Vagina (tissue), 2 donors: ENCODE measurements at places on chromosomes 1 and 21. TPM values are rescaled to one million over a fixed set of nuclear protein-coding genes. Genes with fewer than 3 reads are reported as not detected.

GRCh38 chr1:101992821-101993575 lies 3.7 kb downstream of the OLFM3 start:
- H3K27me3 ChIP-seq, result no peaks in the 10 kb centered on the region
- no peaks in the 10 kb centered on the region for H3K36me3 ChIP-seq
- no peaks in the 10 kb centered on the region for H3K4me1 ChIP-seq
- H3K27ac ChIP-seq, result no peak overlapping the region

- no peaks in the 10 kb centered on the region for H3K4me1 ChIP-seq
- H3K36me3 ChIP-seq, result no peaks in the 10 kb centered on the region
- H3K27ac ChIP-seq, result no peak overlapping the region
- no peak for DNase-seq
Observed at GRCh38 chr21:42761776-42762335, 108.4 kb downstream of the PDE9A start.

DNA sequence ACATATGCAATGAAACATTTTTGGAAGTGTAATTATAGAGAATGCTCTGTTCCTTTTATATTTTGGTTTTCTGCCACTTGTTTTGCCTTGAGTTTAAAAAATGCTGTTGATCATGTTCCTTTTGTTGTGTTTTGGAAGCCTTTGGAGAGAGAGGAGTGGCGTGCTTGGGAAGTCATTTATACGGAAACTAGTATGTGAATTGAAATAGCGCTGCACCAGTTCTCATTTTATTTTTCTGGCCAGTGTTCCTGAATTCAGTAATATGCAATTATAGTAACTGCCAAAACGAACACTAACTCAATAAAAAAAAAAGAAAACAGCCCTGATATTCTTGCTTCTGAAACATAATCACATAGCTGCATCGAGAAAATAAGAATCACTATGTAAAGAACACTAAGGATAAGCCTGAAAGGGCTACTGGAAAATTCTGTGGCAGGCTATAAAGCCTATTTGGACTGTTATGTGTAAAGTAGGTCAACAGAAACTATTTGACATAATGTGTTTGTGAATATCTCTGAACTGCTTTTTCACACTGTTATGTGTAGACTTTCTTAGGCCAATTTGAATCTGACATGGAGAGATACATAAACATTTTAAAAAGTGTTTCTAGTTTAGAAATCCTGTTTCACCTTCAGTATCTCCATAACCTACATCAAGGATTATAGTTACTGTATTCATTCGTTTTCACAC lies 742.0 kb downstream of the KCNT2 start:
- H3K27me3 ChIP-seq, result no peaks in the 10 kb centered on the region
- H3K27ac ChIP-seq, result no peak overlapping the region
- H3K4me3 ChIP-seq, result no peak overlapping the region
- DNase-seq, result no peak
- H3K36me3 ChIP-seq, result no peaks in the 10 kb centered on the region
- no peaks in the 10 kb centered on the region for H3K4me1 ChIP-seq

DNA sequence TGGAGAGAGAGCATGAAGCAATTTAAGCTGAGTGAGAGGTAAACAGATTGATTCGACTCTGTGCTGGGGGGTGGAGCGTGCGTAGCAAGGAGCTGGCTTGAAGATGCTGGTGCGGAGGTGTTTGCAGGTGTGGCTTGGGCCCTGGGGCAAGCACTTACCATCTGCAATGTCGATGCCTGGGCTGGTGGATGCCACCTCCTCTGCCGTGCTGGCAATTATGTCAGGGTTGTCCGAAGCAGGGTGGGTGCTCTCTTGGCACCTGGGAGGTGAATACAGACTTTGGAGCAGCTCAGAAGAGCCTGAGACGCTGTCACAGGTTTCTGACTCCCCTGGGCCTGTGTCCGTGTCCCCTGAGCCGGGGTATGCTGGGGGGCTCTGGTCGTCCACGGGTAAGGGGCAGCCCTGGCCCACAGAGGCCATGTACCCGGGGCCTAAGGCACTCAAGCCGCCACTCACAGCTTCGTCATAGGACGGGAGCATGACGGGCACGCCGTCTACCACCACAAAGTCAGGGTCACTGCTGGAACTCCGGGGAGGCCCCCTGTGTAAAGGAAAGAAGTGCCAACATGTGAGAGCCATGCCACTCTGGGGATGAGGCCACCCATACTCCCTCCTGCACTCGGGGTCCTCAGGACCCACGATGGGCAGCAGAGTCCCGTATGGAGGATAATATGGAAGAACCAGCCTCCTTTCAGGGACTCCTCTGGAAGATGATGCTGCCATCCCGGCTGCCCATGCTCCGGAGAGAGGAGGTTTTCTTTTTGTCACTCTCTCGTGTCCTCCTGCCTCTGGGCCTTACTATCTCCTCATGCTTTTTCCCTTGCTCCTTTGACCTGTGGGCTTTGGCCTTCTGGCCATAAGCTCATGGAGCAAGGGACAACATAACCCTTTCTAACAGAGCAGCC lies 80.3 kb upstream of the TLR5 start:
- H3K4me3 ChIP-seq, result no peak overlapping the region
- no peaks in the 10 kb centered on the region for H3K27me3 ChIP-seq
- no peak overlapping the region for H3K27ac ChIP-seq
- peak; percentile 74 for DNase-seq
- H3K36me3 ChIP-seq, result no peaks in the 10 kb centered on the region
- H3K4me1 ChIP-seq, result no peaks in the 10 kb centered on the region

DNA sequence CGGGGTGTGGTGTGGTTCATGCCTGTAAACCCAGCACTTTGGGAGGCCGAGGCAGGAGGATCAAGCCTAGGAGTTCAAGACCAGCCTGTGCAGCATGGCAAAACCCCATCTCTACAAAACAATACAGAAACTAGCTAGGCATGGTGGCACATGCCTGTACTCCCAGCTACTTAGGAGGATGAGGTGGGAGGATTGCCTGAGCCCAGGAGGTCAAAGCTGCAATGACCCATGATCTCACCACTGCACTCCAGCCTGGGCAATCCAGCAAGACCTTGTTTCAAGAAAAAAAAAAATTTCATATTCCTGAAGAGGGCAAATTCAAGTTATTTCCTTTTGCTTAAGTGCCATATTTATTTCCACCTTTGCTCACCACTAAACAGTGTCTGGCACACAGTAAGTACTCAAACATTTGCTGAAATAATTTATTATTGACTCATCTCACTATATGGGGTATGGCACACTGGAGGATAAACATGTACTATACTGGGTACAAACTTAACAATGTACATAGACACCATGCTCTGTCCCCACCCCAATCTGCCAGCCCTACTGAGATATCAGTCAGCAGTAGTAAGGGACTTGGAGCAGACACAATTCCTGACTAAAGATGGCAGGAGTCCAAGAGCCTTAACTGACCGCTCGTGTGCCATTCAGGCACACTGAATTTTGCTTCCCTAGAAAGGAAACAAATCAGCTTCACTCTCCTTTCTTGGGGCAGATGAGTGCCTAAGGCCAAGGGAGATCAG lies 15.5 kb downstream of the MEAF6 start:
- H3K36me3 ChIP-seq, result peaks cover 38% of the 10 kb centered on the region
- DNase-seq, result no peak
- H3K4me1 ChIP-seq, result peaks cover 8% of the 10 kb centered on the region

GRCh38 chr1:228154670-228155571 lies 5.2 kb downstream of the GJC2 start:
- DNase-seq, result no peak
- no peaks in the 10 kb centered on the region for H3K27me3 ChIP-seq
- no peak overlapping the region for H3K27ac ChIP-seq
- H3K4me3 ChIP-seq, result no peak overlapping the region
- peaks cover 39% of the 10 kb centered on the region for H3K4me1 ChIP-seq
- no peaks in the 10 kb centered on the region for H3K36me3 ChIP-seq

GRCh38 chr21:44962403-44962966 lies 22.7 kb downstream of the SLX9 start:
- H3K27me3 ChIP-seq, result no peaks in the 10 kb centered on the region
- H3K27ac ChIP-seq, result peak overlapping the region; percentile 14
- H3K4me3 ChIP-seq, result no peak overlapping the region
- H3K36me3 ChIP-seq, result no peaks in the 10 kb centered on the region
- no peak for DNase-seq
- peaks cover 42% of the 10 kb centered on the region for H3K4me1 ChIP-seq

- no peak for DNase-seq
- H3K36me3 ChIP-seq, result no peaks in the 10 kb centered on the region
- H3K4me3 ChIP-seq, result no peak overlapping the region
Observed at GRCh38 chr1:228830185-228830953, 95.1 kb downstream of the RHOU start.

GRCh38 chr1:209190591-209191261 lies 392.8 kb upstream of the CAMK1G start:
- DNase-seq, result no peak
- no peaks in the 10 kb centered on the region for H3K4me1 ChIP-seq
- no peaks in the 10 kb centered on the region for H3K36me3 ChIP-seq
- no peak overlapping the region for H3K4me3 ChIP-seq
- H3K27ac ChIP-seq, result no peak overlapping the region
- H3K27me3 ChIP-seq, result no peaks in the 10 kb centered on the region

DNA sequence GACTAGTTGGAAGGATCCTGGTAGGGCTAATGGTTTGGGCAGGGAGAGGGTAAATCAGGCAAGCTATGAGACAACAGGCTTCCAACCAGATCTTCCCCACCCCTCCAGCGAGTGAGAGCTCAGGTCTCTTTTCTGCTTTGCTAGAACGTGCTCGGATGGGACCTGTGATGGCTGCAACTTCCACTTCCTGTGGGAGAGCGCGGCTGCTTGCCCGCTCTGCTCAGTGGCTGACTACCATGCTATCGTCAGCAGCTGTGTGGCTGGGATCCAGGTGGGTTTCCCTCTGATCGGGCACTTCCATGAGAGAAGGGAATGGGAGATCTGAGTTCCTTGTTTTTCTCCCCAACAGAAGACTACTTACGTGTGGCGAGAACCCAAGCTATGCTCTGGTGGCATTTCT lies 14.0 kb upstream of the SARS1 start:
- no peak for DNase-seq
- H3K36me3 ChIP-seq, result no peaks in the 10 kb centered on the region
- H3K4me3 ChIP-seq, result no peak overlapping the region
- H3K27ac ChIP-seq, result no peak overlapping the region

GRCh38 chr1:112990271-112990670 lies 34.3 kb upstream of the SLC16A1 start:
- no peaks in the 10 kb centered on the region for H3K4me1 ChIP-seq
- no peak for DNase-seq
- H3K27ac ChIP-seq, result no peak overlapping the region
- no peaks in the 10 kb centered on the region for H3K27me3 ChIP-seq
- no peak overlapping the region for H3K4me3 ChIP-seq
- no peaks in the 10 kb centered on the region for H3K36me3 ChIP-seq

DNA sequence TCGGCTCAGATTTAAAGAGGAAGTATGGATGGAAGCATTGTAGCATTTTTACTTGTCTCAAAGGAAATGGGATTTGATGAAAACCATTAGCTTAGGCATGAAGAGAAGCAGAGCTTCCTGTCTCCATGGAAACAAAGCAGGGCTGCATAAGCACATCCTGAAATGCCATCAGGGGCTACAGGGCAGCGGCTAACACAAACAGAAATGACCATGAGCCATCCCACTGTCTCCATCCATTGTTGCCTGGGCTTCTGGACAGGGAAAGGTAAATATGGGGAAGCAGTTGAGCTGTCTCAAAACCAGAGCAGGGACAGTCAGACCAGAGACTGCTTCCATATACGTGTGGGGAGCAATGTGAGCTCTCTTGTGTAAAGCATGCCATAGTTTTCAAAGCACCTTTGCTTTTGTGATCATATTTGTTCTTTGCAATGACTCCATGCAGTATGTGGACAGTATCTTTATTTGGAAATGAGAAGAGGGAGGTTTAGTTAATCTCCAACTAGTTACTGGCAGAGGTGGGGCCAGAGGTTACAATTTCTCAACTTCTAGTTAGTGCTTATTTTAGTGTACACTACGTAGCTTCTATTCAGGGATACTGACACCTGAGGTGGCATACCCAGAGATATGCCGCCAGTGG lies 176.1 kb downstream of the CACNA1E start:
- no peak overlapping the region for H3K4me3 ChIP-seq
- H3K36me3 ChIP-seq, result no peaks in the 10 kb centered on the region
- H3K4me1 ChIP-seq, result no peaks in the 10 kb centered on the region
- no peaks in the 10 kb centered on the region for H3K27me3 ChIP-seq
- no peak for DNase-seq
- H3K27ac ChIP-seq, result no peak overlapping the region

- H3K27me3 ChIP-seq, result no peaks in the 10 kb centered on the region
- no peaks in the 10 kb centered on the region for H3K4me1 ChIP-seq
- no peak for DNase-seq
- no peak overlapping the region for H3K27ac ChIP-seq
- no peak overlapping the region for H3K4me3 ChIP-seq
Observed at GRCh38 chr1:70498666-70499065, 87.6 kb downstream of the CTH start.

- no peak for DNase-seq
- no peak overlapping the region for H3K27ac ChIP-seq
- H3K36me3 ChIP-seq, result no peaks in the 10 kb centered on the region
Observed at GRCh38 chr1:197844651-197845050, 57.8 kb upstream of the C1orf53 start.

DNA sequence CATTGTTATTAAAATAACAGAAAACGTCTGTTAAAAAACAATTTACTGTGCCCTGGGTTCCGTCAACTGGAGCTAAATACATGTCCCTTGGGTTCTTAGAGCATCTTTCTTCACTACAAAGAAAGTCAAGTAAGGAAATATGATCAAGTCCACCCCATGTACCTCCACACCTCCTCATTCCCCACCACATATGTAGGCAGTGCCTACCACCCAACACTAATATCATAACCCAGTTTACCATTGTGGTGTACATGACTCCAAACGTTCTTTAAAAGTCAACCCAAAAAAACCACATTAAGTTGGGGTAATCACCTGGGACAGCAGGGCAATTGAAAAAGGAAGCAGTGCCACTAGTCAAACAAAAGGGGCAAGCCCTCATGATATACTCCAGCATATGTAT lies 7.8 kb upstream of the LRRC52 start:
- H3K27me3 ChIP-seq, result no peaks in the 10 kb centered on the region
- no peaks in the 10 kb centered on the region for H3K4me1 ChIP-seq
- no peak overlapping the region for H3K27ac ChIP-seq
- H3K4me3 ChIP-seq, result no peak overlapping the region

- H3K27ac ChIP-seq, result no peak overlapping the region
- H3K36me3 ChIP-seq, result no peaks in the 10 kb centered on the region
- DNase-seq, result no peak
- no peaks in the 10 kb centered on the region for H3K4me1 ChIP-seq
Observed at GRCh38 chr1:23436520-23437354, 12.2 kb upstream of the TCEA3 start.

Gene AGT
- total RNA-seq, result 9.6 TPM

Gene CYP4B1
- 74.4 TPM for total RNA-seq

Gene PDC
- total RNA-seq, result not detected

Gene ACTN2
- 1.5 TPM for total RNA-seq

Gene ITLN2
- total RNA-seq, result 2.0 TPM

Gene PLCH2
- 30.7 TPM for total RNA-seq

Gene PTPRU
- total RNA-seq, result 37.3 TPM

Gene KIF21B
- 4.7 TPM for total RNA-seq
